ENCODE measurements at places on chromosomes 1 and 21. TPM values are rescaled to one million over a fixed set of nuclear protein-coding genes. Genes with fewer than 3 reads are reported as not detected.

DNA sequence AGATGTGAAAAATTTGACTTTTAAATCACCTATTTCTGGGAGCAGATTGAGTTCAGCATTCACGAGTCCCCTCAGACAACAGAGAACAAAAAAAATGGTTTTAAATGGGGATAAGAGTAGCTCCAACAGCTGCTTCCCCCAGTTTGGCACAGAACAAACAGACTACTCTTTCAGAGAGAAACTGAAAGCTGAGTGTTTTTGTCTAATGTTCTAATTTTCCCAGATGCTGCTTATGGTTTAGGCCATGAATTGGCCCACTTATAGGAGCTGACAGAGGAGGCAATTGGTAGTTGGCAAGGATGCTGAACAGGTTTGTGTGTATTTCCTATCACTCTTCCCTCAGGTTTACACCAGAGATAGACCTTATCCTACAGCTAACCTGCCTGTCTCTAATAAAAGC lies 1637.4 kb upstream of the PRMT6 start:
- no peak for DNase-seq

DNA sequence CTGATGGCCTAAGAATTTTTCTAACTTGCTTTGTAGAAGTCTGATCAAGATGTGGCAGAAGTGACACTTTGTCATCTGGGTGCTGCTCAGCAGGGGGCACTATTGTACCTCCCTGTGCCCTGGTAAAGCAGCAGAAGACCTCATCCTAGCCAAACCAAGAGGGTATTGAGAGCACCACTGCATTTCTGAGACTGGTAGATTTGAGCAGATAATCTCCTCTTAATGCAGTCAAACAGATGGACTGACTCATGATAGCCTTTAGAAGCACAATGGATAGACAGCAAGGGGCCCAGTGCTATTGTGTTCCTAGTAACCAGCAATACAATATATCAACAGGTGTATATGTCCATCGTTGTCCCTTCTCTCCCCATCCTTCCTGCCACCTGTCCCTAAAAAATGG lies 5.7 kb downstream of the TPM3 start:
- no peak for DNase-seq

DNA sequence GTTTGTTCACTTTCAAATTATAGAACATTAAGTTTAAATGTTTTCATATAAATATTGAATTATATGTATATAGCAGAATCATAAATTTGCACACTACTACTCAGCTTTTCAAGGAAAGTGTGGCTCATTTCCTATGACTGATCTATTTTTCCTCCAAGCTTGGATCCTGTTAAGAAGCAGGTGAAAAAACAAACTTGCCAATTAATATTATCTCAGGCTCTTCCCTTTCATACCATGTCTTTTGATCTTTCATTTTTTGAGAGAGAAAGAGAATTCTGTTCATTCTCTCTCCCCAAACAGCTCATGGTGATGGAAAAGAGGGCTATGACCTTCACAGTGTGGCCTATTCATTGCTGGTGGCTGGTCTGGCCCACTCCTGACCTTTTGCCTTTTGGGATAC lies 43.7 kb downstream of the SEC16B start:
- DNase-seq: no peak

GRCh38 chr1:201072922-201073321 lies 39.3 kb downstream of the CACNA1S start:
- no peak for DNase-seq

GRCh38 chr1:7172804-7173203 lies 387.6 kb downstream of the CAMTA1 start:
- DNase-seq: no peak

GRCh38 chr1:88562991-88563390 lies 121.1 kb upstream of the PKN2 start:
- no peak for DNase-seq

GRCh38 chr1:202268032-202268431 lies 73.7 kb downstream of the UBE2T start:
- DNase-seq: no peak

- DNase-seq: no peak
Measured at GRCh38 chr1:203140743-203141520, 13.4 kb downstream of the ADORA1 start.

GRCh38 chr1:187070076-187070475 lies 241.3 kb downstream of the PLA2G4A start:
- no peak for DNase-seq

GRCh38 chr21:34695434-34695833 lies 26.6 kb downstream of the CLIC6 start:
- DNase-seq: no peak

DNA sequence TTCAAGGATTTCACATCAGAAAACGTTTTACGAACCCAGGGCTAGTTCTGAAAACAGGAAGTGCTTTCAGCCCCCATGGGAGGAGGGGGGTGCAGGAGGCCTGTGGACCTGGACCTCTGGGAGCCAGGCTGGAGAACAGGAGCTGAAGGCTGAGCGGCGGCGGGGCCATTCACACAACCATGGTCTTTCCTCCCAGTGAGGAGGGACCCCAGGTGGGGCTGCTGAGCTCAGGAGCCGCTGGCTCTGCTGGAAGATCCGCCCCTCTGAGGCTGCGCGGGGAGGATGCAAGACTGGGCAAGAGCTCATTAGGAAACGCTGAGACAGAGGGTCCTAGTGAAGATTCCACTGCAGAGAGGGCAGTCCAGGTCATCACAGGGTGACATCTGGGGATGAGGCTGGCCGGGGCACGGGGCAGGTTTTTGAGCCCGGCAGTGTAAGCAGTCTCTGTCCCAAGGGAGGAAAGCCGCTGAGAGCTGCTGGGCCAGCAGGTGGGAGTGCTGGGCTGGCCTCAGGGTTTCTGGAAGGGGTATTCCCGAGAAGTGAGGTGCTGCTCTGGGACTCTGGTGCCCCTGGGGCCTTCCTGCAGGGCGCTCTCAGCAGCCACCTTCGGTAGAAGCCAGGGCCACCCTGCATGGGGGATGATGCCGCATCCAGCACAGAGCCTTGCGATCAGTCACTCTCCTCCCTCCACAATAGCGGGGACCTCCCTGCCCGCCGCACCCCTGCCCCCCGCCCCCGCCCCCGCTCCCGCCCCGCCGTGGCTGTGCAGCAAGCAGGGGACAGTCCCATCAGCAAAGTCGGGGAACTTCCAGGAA lies 7.5 kb downstream of the MX2 start:
- DNase-seq: no peak

- no peak for DNase-seq
Measured at GRCh38 chr1:51750218-51750617, 128.3 kb downstream of the NRDC start.

GRCh38 chr1:239558559-239558958 lies 172.2 kb downstream of the CHRM3 start:
- DNase-seq: no peak

GRCh38 chr21:15279482-15279881 lies 214.7 kb upstream of the NRIP1 start:
- no peak for DNase-seq

DNA sequence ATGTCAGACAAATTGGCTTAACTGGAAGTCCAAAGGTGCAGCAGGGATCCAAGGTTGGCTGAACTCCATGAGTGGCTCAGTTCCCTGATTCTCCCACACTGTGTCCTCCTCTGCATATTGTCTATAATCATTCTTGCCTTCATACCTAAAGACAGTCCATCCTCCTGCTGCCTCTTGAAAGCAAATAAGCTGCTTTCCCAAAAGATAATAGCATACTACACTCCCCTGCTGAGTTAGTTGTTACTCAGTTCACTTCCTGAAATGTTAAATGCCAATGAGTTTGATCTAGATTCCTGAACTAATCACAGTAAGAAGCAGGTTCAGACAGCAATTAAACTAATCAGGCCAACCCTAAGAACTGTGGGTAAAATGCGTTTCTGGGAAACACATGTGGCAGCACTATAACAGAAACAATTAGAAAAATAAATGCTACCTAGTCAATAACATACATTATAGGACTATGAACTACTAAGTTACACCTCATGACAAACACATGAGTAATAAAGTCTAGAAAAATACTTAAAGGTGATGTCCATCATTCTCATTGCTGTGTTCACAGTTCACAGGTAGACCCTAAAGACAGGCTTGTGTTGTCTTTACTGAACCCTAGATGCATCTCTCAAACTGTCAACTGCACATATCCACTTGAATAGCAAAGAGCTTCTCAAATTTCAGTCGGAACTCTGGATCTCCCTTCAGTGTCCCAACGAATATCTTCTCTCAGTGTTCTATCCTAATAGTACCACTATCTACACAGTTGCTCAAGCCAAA lies 50.8 kb upstream of the BOLA1 start:
- DNase-seq: no peak

DIO1 gene
- not detected for polyA plus RNA-seq

KPRP gene
- polyA plus RNA-seq: not detected

CYP4Z1 gene
- not detected for polyA plus RNA-seq

LCE1B gene
- not detected for polyA plus RNA-seq

IL19 gene
- not detected for polyA plus RNA-seq
